ENCODE measurements at places on chromosomes 12 and 14.

DNA sequence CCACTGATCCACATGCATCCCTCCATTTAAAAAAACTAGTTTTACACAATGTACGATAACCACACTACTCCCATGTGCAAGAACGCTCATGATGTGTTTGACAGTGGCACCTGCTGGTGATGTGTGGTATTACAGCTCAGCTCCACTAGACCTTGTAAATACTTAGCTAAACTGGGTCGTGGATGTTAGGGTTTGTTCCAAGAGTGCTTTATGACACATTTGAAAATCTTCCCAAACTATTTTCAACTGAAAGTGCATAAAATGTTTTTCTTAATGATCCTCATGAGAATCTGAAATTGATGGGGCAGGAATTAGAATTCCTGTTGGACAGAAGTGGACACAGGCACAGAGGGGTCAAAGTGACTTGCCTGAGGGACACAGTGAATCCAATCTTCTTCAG is 99.2 kb downstream of the SCARB1 start:
- no peak for DNase-seq

DNA sequence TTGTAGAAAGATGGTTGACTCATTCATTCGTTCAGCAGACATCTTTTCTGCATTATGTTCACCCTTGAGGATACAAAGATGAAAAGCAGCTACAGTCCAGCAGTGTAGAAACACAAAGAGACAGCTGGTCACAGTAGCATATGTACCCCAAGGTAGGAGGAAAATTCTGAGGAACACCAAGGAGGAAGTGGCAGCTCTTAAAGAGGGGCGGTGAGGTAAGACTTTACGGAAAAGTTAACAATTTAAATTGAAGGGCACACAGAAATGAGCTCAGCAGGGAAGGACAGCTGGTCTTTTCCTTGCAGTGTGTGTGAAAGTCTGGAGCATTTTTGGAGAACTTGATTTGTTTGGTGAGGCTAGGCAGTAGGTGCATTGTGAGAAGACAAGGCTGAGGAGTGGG is 3.5 kb downstream of the SLC35E3 start:
- DNase-seq: no peak

DNA sequence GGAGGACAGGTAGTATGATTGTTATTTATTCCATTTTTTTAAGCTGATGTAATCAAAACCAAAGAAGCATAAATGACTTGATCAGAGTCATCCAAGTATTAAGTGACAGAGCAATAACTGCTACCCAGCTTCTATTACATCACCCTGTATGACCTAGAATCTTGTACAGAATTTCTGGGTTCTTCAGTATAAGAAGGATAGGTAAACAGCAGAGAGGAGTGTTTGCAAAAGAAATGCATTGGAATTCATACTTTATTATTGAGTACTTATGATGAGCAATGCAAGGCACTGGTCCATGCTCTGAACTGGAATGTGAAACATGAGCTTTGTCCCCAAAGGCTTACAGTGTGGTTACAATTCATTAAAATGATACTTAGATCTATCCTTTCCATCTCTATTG is 916.8 kb downstream of the DIO2 start:
- DNase-seq: no peak

DNA sequence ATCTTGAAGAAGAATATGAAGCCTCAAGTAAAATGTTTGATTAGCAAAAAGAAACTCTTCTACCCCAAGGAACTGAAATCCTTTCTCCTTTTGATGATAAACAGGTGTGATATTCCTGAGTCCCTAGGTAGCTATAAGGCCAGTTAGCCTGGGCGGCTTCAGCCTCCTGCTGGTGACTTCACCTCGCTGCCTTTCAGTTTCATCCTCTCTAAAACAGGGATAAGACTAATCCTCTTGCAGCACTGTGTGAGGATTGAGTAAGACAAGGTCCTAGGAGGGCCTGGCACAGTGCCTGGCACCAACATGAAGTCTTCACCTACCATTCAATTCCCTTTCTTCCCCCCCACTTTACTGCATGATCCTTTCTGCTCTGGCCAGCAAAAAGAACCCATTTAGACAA is 42.1 kb downstream of the CIT start:
- no peak for DNase-seq

DNA sequence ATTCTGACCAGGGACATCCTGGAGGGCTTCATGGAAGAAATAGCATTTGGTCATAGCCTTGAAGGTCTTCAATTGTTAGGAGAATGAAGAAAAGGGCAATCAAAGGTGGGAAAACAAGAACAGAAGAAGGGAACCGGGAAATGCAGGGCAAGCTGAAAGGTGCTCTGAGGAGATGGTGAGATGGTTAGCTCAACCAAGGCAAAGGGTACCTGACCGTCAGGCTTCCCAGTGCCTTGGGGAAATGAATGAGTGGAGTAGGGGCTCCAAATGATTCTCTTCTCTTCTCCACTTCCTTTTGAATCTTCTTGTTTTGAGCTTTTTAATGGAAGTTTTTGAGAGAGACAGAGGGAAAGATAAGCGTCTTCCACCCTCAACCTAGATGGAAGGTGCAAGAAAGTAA is 155.6 kb upstream of the PWP1 start:
- no peak for DNase-seq

DNA sequence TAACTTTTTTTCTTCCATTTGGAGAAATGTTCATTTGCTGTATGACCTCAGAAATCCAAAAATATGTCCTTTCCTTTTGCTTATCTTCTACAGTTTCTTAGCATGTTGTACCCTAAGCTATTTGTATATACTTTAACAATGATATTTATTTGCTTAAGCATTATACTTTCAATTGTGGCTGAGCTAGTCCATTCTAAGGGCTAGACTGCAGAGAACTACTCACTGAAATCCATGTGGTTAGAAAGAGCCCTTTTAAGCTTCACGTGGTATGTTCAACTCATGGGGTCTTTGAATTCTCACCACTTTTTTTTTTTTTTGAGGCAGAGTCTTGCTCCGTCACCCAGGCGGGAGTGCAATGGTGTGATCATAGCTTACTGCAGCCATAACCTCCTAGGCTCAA is 122.5 kb downstream of the HMGA2 start:
- no peak for DNase-seq

DNA sequence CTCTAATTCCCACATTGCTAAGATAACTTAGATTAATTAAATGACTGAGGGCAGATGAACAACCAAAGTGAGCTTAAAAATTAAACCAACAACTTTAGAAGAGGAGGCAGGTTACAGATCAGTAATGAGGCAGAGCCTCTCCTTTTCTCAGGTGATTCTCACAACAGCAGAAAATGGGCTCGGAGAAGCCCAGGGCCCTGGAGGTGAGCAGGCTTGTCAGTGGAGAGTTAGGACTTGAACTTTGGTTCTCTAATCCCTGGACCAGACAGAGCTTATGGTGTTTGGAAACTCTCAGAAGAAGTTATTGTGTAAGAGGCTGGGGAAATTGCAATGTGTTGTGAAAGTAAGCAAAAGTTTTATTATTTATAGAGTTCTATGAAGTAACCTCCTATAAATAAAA is 2.8 kb downstream of the TRHDE start:
- DNase-seq: no peak

GRCh38 chr12:42957561-42958290 is 368.2 kb upstream of the PRICKLE1 start:
- no peak for DNase-seq

- no peak for DNase-seq
Measured at GRCh38 chr12:43806737-43807072, 588 bp upstream of the TWF1 start.

- DNase-seq: no peak
Measured at GRCh38 chr14:105160776-105161175, 7.8 kb downstream of the JAG2 start.
